GOT3 (cell line): ENCODE measurements at places on chromosomes 3 and 15.

GRCh38 chr3:101574388-101575112, 570 bp downstream of the PCNP start:
- no peak for DNase-seq

DNA sequence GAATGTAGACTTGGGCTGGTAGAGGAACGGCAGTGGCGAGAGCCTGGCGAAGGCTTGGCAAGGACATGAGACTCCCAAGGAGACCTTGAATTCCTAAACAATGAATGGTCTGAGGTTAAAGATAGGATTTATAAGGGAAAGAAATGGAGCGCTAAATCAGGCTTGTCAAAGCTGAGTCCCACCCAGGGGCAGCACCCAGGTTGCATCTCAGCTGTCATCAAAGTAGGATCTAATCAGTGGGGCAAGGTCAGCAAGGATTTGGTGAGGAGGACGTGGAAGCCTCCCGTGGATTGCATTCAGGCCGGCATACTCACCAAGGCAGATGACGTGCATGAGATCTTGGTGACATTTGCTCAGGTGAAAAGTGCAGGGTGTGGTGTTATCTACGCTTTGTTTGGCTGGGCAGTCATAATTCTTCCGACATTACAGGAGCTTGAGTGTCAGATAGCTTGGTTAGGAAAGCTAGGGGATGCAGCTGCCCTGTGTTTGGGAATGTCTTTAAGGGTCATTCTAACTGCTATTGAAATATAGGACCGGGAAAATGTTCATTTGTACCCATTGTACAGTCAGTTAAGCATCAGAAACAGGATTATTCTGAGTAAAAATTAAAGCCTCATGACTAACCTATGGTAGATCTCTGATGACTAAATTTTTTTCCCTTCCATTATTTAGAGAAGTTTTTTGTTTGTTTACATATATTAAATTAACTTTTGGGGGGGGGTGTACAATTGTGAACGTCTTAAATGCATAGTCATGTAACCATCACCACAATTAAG, 99.4 kb upstream of the TSC22D2 start:
- no peak for DNase-seq

DNA sequence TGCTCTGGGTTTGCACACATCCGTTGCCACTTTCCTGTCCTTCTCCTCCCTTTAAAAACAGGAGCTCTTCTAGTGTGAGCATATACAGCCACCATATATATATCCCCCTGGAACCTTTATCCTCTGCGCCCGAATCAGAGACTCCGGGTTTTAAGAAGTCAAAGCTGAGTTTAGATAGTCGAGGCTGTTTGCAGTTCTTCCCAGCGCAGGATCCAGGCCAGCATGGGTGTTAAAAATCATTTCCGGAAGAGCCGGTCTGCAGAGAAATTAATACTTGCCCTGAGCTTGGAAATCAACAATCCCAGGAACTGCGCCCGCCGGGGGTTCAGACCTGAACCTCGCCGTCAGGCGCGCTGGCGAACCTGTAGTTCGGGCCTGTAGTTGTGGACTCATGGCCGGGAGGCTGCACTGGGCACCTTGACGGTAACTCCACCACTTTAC, 2.3 kb downstream of the SHOX2 start:
- no peak for DNase-seq

- no peak for DNase-seq
These were observed 49.4 kb downstream of the GTF2E1 start for GRCh38 chr3:120791913-120792312.

DNA sequence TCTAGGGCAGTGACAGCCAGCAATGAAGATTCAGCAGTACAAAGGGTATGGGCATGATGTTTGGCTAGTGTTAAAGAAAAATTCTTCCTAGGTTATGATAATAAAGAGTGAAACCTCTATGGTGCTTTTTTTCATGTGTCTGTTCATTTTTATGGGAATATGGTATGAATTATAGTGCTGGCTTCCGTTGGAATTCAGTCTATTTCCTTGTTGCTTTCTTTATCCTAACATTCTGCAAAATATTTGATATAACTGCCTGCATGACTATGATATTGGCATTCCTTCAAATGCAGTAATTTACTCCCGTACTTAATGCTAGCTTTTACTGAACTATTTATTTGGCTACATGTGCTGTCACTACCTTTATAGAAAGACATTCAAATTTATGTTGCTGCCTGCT, 57.6 kb upstream of the ATP11B start:
- no peak for DNase-seq

DNA sequence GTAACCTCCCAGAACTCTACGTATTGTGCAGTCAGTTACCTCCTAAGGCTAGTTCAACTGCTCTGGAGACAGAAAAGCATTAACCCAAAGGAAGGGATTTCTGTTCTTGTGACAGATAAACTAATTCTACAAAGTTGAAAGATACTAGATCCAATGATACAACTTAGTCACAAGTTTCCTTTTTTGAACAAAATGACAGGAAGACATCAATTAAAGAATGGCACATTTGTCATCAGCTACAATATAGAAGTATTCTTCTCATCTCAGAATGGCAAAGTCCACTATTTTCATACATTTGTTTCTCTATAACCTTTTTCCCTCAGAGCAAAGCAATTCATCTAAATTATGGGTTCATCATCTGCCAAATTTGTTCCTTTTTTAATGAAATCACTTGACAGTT, 43.7 kb downstream of the ISL2 start:
- no peak for DNase-seq

DNA sequence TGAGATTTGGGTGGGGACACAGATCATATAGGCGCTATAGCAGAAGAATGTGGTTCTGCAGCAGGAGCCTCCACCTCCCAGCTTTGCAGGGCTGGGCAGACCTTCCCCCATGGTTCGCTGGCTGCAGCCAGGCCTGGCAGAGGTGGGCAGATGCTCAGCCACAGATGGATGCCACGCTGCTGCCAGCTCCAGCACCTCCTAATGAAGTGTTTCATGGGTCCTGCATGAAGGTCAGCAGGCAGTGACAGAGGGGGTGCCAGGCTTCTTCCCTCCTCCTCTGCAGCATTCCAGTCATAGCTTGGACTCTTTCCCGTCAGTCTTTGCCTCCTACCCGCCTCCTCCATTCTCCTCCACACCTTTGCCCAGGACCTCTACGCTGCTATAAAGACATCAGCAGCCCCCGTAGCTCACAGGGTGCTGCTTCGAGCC, 85.9 kb downstream of the SLCO3A1 start:
- DNase-seq = no peak

DNA sequence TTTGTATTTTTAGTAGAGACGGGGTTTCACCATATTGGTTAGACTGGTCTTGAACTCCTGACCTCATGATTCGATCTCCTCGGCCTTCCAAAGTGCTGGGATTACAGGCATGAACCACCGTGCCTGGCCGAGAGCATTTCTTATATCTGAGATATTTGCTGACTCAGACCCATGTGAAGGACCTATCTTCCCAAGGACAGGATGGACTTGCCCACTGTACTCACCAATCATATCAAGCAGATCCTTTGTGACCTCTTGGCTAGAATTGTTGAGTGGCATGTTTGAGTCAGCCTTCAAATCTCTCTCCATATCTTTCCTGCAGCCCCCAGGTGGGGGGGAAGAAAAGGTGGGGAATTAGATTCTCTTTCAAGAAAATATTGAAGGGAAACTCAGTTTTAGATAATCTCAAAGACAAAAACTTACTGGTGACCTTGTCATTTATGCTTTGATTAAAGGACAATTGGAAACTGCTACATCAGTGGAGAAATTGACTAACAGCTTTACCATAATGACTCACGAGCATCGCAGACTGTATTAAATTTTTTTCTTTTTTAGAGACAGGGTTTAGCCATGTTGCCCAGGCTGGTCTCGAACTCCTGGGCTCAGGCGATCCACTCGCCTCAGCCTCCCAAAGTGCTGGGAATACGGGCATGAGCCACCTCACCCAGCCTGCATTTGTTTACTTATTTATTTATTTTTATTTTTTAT, 3.1 kb downstream of the C3orf62 start:
- no peak for DNase-seq

DNA sequence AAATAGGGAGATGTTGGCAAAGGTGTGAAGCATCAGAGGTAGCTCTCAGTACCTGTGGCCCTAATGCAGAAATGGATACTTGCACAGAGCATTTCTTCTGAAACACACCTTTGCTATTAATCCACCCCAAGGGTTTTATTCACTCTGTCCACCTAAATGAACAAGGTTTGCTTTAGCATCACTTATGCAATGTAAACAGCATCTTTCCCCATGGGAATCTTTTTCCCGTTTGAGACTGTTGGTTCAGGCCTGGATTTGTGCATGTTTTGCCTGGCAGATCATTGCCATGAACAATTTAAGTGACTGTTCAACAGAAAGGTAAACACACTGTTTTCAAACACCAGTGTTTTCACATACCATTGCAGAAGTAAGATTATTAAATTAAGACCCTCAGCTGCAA, 508.3 kb downstream of the SOX2 start:
- no peak for DNase-seq

DNA sequence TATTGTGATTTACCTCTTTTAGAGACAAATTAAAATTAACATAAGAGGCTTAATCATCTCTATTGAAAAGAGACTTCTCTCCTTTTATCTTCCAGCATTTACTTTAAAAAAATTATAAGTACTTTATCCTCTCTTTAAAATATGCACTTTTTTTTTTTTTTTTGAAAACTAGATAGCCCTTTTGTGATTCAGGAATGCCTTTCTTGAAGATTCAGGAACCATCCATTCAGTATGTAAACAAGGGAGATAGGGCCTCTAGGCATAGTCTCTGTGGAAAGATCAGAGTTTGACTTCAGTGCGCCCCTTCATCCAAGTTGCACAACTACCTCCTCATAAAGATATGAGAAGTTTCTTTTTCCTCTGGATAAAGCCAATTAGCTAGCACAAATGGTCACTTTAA, 1163.7 kb downstream of the SI start:
- DNase-seq = no peak

GRCh38 chr3:32432711-32433530, 41.3 kb downstream of the CMTM7 start:
- no peak for DNase-seq

DNA sequence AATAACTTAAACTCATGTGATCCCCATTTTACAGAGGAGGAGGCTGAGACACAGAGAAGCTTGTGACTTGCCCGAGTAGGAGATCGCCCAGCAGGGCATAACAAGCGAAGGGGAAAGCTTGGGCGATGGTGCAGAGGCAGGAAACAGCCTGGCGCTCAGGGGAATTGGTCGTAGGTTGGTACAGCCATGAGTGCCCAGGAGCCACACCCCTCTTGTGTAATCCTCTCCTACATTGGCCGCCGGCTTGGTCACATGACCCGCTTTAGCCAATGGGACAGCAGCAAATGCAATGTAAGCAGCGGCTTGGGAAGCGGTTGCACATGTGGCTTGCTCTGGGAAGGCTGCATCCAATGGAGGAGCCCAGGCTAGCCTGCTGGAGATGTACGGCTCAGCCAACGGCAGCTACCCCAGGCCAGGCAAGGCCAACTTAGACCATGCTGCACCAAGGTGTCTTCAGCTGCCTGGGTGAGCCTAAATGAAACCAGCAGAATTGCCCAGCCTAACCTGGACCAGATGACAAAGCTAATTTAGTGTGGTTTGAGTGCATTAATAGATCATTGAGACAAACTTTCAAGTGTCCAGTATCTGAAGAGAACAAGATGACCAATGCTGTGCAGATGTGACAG, 50.3 kb upstream of the SLC6A6 start:
- DNase-seq = no peak

GRCh38 chr3:51813539-51813938, 34.5 kb upstream of the IQCF6 start:
- no peak for DNase-seq

- no peak for DNase-seq
These were observed 503.5 kb downstream of the EDEM1 start for GRCh38 chr3:5690904-5691532.

DNA sequence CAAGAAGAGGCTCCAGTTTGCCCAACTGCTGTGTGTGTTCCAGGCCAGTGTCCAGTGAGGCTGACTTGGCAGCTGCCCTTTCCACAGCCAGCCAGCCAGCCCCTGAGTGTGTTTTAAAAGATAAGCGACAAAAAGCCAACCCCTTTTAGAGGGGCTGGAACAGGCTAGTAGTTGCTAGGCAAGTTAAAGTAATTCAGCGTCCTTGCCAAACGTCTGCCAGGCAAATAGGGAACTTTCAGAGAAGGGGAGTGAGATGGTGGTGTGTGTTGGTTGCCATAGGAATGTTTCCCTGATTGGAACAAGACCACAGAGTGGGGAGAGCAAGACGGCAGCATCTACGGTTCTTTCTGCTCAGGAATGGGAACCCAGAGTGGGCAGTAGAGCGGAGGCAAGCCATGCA, 86.3 kb downstream of the TMEM108 start:
- DNase-seq = no peak

DNA sequence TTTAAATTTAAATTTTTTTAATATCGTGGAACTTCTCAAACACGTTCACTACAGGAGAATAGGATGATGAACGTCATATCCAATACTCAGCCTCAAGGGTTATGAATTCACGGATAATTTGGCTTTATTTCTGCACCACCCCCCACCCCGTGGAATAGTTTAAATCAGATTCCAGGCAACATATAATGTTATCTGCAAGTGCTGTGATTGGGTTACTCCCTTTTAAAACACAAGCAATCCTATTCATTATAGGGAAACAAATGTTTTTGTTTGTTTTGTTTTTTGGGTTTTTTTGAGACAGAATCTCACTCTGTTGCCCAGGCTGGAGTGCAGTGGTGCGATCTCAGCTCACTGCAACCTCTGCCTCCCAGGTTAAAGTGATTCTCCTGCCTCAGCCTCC, 30.9 kb downstream of the BHLHE40 start:
- no peak for DNase-seq

GRCh38 chr15:63157891-63158431, 684 bp upstream of the RPS27L start:
- DNase-seq = peak; percentile 8

GRCh38 chr15:32718821-32719716, 1.3 kb downstream of the GREM1 start:
- DNase-seq = no peak

GRCh38 chr3:192481638-192482037, 245.7 kb downstream of the FGF12 start:
- DNase-seq = peak; percentile 18

GRCh38 chr3:31367518-31367917, 165.2 kb upstream of the STT3B start:
- no peak for DNase-seq

GRCh38 chr3:165522386-165522785, 314.8 kb downstream of the BCHE start:
- no peak for DNase-seq

DNA sequence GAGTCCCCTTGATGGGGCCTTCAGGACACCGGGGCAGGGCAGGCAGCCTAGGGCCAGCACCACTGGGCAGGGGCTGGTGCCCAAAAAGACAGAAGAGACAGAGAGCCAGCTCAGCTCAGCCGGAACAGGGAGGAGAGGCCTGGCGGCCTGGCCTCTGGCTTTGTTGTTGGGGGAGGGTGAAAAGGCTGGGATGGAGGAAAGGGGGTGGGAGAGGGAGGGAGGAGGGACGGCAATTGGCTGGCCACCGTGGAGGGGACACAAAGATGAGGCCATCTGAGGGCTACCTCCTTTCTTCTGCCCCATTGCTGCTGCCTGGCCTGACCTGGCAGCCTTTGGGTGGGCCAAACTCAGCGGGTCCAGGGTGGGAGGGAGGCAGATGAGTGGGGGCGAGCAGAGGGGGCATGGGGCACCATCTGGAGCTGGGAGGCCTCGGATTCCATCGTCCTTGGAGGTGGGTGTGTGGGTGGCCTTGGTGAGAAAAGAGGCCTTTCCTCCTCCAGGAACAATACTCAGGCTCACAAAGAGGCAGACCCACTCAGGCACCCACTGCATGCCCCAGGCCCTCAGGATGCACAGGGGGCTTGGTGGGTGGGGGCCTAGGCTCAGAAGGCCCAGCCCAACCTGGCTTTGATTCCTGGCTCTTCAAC, 9.3 kb downstream of the EFCC1 start:
- no peak for DNase-seq
